ENCODE measurements at places on chromosomes 13 and 19.

DNA sequence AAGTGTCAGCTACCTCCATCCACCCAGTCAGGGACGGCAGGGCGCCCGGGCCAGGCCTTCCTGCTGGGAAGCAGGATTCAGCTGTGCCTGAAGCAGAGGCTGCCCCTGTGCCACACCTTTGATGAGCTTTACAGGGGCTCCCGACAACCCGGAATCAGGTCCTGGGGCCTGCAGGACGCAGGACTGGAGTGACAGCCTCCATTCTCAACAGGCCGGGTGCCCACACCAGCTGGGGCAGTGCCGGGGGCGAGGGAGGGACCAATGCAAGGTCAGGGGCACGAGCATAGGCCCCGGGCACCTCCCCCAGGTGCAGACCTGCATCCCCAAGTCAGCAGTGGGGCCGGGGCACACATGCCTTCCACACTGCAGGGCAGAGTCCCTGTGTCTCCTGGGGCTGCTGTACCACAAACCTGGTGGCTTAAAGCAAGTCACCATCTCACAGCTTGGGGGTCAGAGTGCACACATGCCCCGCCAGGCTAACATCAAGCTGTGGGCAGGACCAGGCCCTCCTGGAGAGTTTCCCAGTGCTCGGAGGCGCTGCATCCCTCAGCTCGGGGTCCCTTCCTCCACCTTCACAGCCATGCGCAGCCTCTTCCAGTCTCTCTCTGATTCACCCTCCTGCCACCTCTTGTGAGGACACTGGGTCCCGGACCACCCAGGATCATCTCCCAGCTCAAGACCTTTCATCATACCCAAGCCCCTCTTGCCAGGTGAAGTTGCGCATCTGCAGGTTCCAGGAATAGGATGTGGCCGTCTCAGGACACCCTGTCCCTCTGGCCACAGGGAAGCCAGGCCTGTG is 13.4 kb downstream of the UBXN6 start:
- no peak for DNase-seq

DNA sequence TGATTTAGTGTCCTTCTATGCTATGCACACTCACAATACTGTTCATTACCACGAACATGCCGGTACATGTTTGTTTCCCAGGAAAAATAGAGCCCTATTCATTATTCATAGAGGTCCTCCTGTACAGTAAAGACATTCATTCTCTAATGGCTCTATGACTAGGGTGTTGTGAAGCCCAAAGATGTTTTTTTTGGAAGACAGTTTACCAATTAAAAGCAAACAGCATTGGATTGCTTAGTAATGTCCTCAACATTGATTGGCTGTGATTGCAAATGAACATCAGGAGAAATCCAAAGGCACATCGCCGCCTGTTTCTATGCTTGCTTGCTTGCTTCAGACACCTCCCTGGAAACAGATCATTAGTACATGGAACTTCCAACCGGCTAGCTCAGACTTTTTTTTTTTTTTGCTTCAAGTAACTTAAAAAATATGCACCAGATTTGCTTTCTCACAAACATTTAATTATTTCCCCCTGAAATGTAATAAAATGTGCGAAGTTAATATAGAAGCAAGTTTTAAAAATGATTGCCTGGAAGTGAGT is 8.8 kb upstream of the GPC6 start:
- no peak for DNase-seq

DNA sequence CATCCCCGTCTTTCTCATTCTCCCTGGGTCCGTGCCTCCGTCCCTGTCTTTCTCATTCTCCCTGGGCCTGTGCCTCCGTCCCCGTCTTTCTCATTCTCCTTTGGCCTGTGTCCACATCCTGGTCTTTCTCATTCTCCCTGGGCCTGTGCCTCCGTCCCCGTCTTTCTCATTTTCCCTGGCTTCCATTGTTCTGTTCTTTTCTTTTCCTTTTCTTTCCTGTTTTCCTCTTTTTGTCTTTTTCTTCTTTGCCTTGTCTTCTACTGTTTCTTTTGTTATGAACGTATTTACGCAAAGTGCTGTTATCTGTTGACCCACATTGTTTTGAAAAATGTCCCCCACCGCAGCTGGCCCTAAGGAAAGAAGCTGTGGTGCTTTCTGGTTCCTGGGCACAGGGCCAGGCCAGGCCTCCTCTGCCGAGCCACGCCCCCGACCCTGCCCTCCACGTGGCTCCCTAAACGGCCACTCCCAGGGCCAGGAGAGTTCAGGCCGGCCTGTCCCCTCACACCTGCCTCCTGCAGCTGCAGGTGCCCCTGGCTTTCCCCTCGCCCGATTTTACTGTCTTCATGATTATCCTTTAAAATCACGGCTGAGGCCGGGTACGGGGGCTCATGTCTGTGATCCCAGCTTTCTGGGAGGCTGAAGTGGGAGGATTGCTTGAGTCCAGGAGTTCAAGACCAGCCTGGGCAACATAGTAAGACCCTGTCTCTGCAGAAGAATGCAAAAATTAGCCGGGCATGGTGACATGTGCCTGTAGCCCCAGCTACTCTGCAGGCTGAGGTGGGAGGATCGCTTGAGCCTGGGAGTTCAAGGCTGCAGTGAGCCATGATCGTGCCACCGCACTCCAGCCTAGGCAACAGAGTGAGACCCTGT is 14.0 kb upstream of the TMPRSS9 start:
- DNase-seq, result no peak

DNA sequence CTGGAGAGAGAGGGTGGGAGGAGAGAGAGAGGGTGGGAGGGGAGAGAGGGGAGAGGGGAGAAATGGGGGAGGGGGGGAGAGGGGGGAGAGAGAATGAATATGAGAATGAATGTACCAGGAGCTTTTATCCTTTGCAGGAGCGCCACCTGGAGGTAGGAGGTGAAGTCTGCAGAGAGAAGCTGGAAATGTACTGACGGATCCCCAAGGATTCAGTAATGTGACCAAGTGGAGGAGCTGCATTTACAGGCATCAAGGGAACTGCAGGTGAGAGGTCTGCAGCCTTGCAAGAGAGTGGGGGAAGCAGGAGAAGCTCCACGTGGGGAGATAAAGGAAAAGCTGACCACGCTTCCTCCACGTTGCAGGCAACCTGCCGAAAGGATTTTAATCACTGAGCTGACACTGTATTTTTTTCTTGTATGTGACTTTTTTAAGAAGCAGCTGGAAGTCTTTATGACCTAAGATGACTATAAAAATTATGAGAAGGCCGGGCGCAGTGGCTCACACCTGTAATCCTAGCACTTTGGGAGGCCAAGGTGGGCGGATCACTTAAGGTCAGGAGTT is 33.7 kb downstream of the VSTM1 start:
- DNase-seq, result no peak

GRCh38 chr19:55209693-55210472 is 582 bp upstream of the PTPRH start:
- DNase-seq, result no peak

GRCh38 chr19:39299404-39299803 is 3.2 kb downstream of the IFNL1 start:
- no peak for DNase-seq

DNA sequence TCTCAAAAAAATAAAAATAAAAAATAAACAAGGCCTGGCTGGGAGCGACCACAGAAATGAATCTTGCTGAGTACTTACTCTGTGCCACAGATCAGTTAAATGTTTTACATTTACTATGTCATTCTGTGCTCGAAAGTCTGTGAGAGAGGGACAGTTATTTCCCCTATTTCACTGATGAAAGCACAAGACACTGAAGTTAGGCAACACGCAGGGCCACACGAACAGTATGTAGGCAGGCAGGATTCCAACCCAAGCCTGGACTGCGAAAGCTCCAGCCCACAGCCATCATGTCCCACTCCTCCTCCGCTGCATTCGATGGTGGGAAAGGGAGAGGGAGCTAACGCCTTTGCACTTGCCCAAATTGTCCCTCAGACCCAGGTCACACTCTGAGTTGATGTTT is 34.2 kb downstream of the RUBCNL start:
- DNase-seq, result no peak

All from stimulated activated CD8-positive, alpha-beta memory T cell treated with anti-CD3 and anti-CD28 coated beads, Interleukin-4, amount 100 ng/mL, for 4 hours (primary cell).